ENCODE measurements at places on chromosomes 16 and 17.

- no peak for DNase-seq
Measured at GRCh38 chr17:4879601-4880000, 19.7 kb upstream of the C17orf107 start.

- DNase-seq: no peak
Measured at GRCh38 chr16:88060524-88061219, 109.4 kb downstream of the BANP start.

DNA sequence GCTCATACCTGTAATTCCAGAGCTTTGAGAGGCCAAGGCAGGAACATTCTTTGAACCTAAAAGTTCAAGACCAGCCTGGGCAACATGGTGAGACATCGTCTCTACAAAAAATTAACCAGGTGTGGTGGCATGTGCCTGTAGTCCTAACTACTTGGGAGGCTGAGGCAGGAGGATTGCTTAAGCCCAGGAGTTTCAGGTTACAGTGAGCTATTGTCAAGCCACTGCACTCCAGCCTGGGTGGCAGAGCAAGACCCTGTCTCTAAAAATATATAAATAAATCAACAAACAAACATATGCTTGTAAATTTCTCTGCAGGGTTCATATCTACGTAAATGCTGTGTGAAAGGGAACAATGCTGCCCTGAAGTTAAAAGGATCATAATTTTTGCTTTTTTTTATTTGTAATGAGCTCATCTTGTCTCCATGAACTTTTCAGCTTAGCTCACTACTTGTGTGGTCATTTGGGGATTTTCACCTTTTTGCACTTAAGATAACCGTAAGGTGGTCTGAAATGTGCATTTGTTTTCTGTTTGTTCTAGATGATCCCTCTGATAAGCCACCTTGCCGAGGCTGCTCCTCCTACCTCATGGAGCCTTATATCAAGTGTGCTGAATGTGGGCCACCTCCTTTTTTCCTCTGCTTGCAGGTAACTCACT lies 16.4 kb downstream of the TADA2A start:
- DNase-seq: no peak

DNA sequence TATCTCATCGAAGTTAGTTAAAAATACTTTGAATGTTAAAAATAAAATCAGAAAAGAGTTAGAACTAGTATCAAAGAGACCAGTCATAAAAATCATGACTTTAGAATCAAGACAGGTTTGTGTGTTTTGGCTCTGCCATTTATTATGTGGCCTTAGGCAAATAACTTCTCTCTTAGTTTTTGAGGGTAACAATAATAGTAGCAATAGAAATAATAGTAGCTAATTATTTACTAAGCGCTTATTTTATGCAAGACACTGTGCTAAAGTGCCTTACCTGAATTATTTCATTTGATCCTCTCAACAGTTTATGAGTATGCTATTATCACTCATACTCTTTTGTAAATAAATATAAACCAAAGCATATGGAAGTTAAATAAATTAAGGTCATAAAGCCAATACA lies 77.0 kb downstream of the SMURF2 start:
- no peak for DNase-seq

DNA sequence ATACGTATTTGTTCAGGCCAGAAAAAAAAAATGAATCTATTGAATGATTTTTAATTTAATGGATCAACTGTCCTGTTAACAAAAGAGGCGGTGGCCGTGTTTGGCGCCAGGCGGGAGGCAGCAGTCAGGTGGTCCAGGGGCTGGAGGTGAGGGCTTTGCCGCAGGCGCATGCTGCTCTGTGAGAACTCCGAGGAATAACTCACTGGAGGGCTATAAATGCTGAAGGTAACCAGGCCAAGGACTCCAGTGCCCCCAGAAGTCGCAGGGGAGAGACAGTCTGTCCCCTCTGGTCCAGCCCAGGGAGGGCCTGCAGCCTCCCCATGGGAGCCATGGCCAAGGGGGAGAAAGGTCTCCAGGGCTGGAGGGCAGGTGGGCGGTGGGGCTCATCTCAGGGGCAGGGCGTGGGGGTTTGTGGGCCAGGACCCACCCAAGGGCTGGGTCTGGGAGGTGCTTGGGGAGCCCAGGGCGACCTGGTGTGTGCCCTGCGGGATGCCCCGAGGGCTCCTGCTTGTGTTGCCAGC lies 7.1 kb upstream of the BAHCC1 start:
- no peak for DNase-seq

- DNase-seq: no peak
Measured at GRCh38 chr16:57997528-57998265, 2.8 kb downstream of the ZNF319 start.
